ENCODE measurements at places on chromosomes 11 and 22.

- DNase-seq = no peak
Observed at GRCh38 chr11:43916621-43917020, 25.8 kb upstream of the C11orf96 start.

- DNase-seq = no peak
Observed at GRCh38 chr11:120857508-120857907, 166.4 kb upstream of the TBCEL start.

DNA sequence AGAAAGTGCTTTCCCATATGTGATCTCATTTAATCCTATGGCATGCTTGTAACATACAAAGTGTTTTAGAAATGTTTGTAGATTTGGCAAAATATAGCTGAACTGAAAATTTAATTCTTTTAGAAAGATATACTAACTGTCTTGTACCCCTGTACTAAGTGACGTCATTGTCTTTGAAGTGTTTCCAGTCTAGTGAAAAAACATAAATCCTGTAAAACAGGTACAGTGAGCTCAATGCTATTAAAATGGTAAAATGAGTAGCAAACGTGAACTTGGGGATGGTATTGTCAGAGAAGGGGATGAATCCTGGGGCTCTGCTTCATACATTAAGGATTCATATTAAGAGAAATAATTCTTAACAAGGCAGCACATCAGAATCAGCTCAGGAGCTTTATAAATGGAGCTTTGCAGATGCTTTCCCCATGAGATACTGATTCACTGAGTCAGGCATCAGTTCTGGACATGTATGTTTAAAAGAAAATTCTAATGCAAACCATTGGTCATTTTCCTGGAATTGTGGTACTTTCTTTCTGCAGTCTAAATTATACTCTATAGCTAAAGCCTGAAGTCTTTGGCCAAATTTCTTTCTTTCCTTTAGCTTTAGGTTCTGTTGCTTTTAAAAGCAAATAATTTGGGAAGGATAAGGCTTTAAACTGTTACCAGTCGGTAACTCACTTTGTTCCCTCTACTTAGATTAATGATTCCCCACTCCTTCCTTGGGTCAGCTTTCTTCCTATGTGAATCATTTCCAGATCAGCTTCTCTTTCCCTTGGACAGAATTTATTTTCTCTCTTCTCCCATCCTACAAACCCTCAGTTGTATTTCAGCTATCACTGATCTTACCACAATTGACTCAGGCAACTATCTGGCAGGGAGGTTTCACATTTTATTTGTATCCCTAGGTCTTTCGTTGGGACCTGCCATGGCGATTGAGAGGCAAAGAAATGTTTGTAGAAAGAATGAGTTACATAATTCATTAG, 57.5 kb upstream of the DDI1 start:
- DNase-seq = no peak

GRCh38 chr11:36074941-36075431, 131.1 kb downstream of the LDLRAD3 start:
- no peak for DNase-seq

- DNase-seq = no peak
Observed at GRCh38 chr11:33310720-33311500, 53.7 kb downstream of the HIPK3 start.

- peak; percentile 29 for DNase-seq
Observed at GRCh38 chr22:42317691-42318547, 47.5 kb upstream of the TCF20 start.

DNA sequence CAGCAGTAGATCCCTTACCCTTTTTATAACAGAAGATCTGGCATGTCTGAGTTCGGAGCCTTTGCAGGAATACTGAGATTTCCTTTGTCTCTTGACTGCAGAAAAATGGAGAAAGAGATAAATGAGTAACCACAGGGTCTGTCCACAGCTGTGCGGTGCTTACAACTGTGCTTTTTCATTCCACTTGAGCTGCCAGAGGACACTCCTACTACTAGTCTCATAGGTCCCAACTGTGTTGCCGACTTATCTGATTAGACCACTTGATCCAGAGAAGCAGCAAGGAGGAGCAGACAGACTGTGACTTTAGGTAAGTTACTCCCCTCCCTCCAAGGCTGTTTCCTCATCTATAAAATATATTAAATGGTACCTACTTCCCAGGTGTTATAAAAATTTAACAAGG, 17.5 kb downstream of the FAM227A start:
- no peak for DNase-seq

Data from foreskin keratinocyte (primary cell).